ENCODE measurements at places on chromosomes 2 and 18.

DNA sequence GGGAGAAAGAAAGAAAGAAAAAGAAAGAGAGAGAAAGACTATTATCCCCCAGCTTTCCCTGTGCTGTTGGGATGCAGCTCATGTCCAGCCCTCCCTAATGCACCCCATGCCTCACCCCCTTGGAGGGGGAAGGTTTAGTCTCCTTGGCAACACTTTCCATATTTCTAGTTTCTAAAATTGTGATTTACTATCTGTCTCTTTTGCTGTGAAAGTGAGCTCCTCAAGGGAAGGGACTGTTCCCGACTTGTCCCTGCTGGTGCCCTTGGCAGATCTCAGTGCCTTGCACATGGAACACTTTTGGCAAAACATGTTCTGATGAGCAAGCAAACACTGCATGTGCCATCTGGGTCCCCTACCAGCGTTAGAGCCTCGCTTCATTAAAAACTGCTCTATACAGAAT is 11.7 kb upstream of the NAPG start:
- DNase-seq, result no peak

- no peak for DNase-seq
Observed at GRCh38 chr2:32516567-32516966, 111.3 kb upstream of the TTC27 start.

DNA sequence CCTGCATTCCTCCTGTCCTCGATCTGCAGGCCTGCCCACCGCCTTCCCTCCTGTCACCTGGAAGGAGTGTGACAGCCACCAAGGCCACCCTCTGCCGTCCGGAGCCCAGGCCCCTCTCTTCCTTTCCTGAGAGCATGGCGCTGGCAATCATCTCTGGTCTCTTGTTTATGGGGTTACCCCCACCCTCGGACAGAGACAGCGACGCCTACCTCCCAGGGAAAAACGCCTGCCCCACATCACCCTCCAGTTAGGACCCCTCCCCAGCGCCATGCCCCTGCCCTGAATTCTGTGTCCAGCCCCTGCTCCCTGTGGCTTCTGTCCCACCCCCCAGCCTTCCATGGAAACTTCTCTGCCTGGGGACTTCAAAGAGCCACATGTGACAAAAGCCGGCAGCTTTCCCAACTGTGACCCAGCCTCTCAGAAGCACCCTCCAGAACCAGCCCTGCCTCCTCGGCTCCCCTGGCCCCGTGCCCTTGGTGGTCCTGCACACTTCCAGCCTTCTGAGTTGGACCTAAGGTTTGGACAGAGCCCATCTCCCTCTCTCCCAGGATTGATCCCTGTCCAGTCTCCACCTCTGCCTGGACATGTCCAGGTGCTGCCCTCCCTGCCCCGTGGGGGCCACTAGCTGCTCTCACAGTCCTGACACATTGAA is 145.0 kb upstream of the HDAC4 start:
- DNase-seq, result no peak

DNA sequence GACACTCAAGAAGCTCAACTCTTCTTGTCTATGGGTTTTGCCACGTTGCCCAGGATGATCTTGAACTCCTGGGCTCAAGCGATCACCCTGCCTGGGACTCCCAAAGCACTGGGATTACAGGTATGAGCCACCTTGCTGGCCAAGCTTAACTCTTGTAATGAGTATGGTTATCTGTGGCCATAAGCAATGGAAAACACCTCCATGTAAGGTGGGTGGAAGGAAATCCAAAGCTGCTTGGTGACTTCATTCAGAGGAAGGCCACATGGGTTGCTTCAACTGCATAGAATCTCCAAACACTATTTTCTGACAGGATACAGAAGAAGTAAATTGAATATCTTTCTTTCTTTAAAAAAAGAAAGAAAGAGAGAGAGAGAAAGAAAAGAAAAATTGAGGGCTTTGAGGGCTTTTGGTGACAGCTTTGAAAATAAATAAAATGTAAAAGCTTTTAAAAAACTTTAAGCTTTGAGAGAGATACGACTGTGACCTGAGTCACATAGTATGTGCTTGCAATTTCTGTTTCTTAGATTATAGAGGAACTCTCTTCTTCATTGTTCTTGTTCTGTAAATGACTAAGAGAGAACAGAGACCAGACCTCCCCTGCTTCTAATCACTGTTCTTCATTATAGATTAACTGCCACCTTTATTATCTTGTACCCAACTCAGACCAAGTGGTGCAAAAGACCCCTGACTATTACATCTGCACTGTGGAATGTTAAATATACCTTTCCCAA is 123.1 kb upstream of the NDUFV2 start:
- DNase-seq, result no peak

DNA sequence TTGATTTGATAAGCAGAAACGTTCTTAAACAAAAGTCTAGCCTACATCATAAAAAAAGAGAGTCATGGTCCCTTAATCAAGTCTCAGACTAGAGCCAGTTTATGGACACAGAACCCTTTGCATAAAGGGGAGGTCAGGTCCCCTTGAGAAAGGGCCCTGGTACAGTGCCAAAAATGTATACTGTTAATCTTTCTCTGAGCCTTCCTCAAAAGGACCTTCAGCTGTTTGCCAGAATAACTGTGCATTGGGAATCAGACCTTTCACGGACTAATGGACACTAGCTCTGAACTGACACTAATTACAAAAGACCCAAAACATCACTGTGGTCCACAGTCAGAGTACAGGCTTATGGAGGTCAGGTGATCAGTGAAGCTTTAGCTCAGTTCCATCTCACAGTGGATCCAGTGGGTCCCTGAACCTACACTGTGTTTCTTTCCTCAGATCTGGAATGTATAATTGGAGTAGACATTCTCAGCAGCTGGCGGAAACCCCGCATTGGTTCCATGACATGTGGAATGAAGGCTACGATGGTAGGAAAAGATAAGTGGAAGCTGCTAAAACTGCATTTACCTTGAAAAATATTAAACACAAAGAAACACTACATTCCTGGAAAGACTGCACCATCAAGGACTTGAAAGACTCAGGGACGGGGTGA is 151.4 kb downstream of the TMEFF2 start:
- no peak for DNase-seq

GRCh38 chr18:9737006-9737405 is 28.9 kb downstream of the RAB31 start:
- DNase-seq, result no peak

DNA sequence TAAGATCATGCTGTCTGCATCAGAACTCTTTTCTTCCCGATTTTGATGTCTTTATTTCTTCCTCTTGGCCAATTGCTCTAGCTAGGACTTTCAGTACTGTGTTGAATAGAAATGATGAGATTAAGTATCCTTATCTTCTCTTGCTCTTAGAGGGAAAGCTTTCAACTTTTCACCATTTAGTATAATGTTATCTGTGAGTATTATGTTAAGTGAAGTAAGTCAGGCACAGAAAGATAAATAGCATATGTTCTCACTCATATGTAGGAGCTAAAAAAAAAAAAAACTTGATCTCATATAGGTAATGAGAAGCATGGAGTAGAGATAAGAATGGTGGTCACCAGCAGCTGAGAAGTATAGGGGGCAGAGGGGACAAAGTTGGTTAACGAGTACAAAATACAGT is 1089.5 kb downstream of the TDRD15 start:
- DNase-seq, result no peak

DNA sequence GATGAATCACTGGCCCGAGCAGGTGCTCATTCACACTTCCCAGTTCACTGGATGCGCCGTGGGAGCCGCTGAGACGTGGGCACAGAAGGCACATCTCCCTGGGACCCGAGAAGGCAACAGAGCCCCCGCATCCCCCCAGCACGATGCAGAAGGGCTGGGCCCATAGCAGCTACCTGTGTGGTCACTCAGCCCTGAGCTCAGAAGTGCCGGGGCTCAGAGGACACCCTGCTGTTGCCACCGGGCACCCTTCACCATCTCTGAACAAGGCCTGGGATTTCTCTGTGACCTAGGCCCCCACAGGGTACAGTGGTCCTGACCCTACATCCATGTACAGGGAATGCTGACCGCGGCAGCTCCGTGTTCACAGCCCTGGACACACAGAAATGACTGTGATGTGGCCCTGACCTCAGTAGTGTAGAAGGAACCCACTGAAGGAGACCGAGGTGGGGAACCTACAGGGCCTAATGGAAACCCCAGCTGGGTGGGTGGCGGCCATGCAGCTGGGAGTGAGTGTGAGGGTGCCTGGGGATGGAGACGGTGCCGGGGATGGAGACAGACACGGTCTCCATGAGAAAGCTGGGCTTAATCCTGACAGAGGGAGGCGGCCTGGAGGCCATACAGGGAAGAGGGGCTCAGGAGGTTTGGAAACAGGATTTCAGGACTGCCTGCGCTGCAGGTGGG is 111.9 kb upstream of the OTOS start:
- DNase-seq, result no peak

- no peak for DNase-seq
Observed at GRCh38 chr2:23592898-23593751, 208.1 kb downstream of the KLHL29 start.

- DNase-seq, result no peak
Observed at GRCh38 chr2:179749210-179749609, 112.2 kb downstream of the ZNF385B start.

DNA sequence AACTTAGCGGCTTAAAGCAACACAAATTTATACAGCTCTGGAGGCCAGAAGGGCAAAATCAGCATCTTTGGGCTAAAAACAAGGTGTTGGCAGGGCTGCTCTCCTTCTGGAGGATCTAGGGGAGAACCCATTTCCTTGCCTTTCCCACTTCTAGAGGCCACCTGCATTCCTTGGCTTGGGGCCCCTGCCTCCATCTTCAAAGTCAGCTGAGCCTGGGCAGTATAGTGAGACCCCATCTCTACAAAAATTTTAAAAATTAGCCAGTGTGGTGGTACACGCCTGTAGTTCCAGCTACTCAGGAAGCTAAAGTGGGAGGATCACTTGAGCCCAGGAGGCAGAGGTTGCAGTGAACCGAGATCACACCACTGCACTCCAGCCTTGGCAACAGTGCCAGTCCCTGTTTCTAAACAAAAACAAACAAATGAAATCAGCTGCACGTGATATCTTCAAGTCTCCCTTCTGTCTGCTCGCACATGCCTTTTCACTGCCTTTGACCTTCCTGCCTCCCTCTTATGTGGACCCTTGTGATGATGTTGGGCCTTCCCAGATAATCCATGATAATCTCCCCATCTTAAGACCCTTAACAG is 200.6 kb downstream of the ZFP36L2 start:
- no peak for DNase-seq

DNA sequence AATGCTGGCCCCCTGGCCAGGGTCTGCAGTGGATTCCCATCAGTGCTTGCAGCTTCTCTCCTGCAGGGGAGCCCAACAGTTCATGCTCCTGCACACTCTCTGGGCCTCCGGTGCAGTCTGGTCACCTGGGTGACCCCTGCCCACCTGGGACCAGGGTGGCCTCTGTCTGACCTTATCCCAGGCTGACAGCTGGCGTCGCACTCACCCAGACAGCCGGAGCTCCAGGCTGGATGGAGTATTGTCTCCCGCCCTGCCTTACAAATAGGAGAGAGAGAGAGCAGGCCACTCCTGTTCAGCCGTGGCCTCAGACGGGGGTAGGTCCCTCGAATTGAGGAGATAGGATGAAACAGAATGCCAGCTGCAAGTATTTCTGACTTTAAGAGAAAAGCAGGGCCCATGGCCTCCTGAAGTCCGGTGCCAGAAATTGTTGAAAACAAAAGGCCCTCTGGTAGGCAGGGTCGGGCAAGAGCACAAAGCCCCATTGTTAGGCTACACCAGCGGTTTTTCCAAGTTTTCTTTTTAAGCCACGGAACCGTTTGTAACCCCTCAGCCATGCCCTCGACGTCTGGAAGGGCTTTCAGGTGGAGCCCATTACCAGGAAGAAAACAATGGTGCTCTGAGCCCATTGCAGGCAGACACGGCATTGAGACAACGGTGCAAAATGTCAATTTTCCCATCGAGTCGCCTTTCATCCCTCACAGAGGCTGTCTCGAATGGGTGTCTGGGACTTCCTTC is 258.4 kb downstream of the BCL11A start:
- no peak for DNase-seq

- DNase-seq, result no peak
Observed at GRCh38 chr2:25198576-25198975, 30.2 kb upstream of the POMC start.

DNA sequence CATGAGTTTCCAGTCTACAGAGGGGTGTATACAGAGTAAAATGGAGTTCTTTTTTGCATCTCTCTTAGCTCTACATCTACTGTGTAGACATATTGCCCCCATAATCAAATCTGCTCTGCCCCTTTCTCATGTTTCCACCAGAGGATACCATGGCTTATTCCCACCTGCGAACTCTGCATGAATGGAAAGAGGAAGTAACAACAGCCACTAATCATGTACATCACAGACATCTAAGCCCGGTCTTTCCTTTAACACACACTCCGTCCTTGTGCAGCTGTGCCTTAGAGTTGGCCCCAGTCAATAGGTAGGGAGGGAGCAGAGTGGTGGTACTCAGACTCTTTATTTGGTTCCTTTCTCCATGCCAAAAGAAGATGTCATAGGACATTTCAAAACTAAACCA is 147.3 kb upstream of the NRP2 start:
- DNase-seq, result no peak

- DNase-seq, result no peak
Observed at GRCh38 chr2:174729797-174730697, 34.2 kb downstream of the CHRNA1 start.

DNA sequence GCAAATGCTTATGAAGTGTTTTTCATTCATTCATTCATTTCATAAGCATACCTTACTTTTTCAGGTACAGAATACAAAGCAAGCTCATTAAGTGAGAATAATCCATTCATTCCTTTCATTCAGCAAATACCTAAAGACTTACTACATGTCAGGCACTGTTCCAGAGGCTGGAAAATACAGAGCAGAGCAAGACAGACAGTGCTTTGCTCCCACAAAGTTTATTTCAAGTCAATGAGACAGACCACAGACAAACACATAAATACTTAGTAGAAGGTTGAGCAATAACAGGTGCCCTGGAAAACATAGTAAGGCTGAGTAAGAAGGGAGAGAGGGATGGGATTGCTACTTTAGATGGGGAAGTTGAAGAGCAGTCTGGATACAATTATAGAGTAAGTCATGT is 309.8 kb downstream of the C1D start:
- DNase-seq, result peak; percentile 77

GRCh38 chr2:127597046-127597983 is 48.6 kb upstream of the GPR17 start:
- no peak for DNase-seq

- DNase-seq, result peak; percentile 65
Observed at GRCh38 chr2:159226059-159226461, 60.4 kb downstream of the WDSUB1 start.

DNA sequence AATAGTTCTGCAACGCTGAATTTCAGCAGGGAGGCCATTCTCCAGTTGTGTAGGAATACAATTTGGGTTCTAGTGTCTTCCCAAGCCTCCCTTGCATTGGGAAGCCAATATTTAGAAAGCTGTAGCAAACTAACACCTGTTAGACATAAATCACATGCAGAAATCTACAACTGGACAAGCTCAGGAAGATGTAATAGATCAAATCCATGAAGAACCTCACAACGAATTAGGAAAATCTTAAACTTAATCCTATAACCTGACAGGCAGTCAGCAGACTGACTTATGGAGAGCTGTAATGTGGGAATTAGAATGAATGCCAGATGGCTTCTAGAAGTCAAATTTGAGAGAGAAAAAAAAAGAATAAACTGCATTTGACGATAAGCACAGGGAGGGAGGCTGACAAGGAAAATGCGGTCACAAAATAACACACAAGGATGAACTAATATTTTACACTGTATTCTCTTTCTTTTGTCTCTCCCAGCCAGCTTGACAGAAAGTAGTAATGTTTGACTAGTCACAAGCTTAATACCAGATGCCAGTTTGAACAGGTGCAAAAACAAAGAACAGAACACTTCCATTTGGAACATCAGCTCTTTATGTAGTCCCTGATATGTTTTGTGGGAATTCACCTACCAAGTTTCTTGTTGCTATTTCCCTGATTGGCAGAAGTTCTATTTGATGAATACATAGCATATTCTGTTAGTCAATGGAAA is 50.8 kb upstream of the FANCL start:
- DNase-seq, result no peak

- peak; percentile 85 for DNase-seq
Observed at GRCh38 chr2:106115250-106115649, 78.9 kb downstream of the UXS1 start.

All from epithelial cell of proximal tubule (primary cell).